Transverse colon (tissue), 4 donors: ENCODE measurements at places on chromosomes 11 and 22. TPM values are rescaled to one million over a fixed set of nuclear protein-coding genes. Genes with fewer than 3 reads are reported as not detected.

DNA sequence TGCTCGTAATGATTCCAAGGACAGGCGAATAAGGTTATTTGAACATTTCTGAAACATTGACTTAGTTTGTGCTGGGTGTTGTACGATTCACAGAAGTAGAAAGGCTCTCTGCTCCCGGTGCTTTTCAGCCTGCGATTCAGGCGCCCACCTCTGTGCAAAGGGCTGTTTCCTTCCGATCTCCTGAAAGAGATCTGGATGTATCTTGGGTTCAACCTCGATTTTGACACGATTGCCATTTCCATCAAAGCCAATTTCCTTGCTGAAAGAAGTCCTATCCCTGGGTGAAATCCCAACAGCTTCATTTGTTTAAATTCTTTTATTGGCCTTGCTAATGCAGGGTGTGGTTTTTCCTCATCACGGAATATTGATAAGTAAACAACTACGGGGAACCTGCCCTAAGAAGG is 1.1 kb upstream of the ZC3H12C start:
- no peak for DNase-seq

DNA sequence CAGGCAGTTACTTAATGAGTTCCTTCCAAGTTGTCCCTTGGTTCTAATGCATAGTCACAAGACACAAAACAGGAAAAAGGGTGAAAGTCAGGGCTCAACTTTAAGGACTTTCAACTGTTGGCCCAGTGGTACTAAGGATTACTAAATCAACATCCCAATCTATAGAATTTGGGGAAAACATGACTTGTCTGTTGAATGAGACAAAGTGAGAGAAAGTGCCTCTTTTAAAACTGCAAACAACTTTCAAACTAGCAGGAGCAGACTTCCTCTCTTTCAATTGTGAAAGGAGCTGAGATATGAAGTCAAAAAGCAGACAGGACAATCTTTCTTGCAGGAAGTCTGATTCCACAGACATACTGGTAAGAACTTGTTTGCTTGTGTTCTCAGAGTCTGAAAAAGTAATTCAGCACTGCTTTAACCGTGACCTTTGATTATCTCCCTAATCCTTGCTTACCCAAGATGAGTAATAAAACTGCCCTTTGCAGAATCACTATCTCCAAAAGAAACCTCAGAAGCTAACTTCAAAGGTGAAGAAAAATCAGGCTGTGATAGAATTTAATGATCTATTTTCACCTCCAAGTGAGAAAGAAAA is 960.7 kb upstream of the RAG2 start:
- no peak for DNase-seq

DNA sequence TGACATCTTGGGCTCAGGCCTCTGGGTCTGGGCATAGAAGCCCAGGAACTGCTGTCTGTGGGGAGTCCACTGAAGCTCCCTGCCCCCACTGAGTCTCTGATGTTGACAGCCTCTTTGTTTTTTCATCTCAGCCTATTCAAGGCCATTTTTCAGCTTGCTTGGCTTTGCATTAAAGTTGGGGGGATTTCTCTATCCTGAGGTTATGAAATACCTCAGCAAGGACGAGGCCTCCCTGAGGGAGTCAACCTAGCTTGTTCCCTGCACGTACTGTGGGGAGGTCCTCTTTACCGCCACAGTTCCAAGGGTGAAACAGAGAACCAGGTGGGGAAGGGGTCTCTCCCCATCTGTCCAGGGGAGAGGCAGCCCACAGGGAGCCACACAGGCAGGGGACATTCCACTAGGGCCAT is 8.4 kb downstream of the KCNQ1OT1 start:
- no peak for DNase-seq

Gene DBX1
- total RNA-seq = not detected

Gene UPK3A
- total RNA-seq = not detected
